Activated CD4-positive, CD25-positive, alpha-beta regulatory T cell (primary cell): ENCODE measurements at places on chromosomes 1 and 21.

DNA sequence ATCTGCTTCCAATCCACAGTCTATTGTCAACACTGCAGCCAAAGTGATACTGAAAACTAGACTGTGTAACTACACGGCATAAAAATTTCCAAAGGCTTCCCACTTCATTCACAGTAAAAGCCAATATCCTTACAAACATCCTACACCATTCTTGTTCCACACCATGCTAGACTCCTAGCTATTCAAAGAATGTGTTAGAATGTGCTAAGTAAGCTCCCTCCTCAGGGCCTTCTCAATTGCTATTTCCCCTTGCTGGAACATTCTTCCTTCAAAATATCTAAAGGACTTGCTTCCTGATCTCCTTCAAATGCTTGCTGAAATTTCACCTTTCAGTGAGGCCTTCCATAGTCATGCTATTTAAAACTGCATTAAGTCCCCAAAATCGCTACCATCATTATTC lies 228.1 kb downstream of the AKT3 start:
- no peak for DNase-seq

GRCh38 chr1:178308438-178308837 lies 188.3 kb downstream of the CLEC20A start:
- no peak for DNase-seq

- DNase-seq = no peak
These were observed 44.4 kb downstream of the AHDC1 start for GRCh38 chr1:27559466-27560030.

GRCh38 chr1:54460351-54460750 lies 54.2 kb upstream of the SSBP3 start:
- peak; percentile 20 for DNase-seq

DNA sequence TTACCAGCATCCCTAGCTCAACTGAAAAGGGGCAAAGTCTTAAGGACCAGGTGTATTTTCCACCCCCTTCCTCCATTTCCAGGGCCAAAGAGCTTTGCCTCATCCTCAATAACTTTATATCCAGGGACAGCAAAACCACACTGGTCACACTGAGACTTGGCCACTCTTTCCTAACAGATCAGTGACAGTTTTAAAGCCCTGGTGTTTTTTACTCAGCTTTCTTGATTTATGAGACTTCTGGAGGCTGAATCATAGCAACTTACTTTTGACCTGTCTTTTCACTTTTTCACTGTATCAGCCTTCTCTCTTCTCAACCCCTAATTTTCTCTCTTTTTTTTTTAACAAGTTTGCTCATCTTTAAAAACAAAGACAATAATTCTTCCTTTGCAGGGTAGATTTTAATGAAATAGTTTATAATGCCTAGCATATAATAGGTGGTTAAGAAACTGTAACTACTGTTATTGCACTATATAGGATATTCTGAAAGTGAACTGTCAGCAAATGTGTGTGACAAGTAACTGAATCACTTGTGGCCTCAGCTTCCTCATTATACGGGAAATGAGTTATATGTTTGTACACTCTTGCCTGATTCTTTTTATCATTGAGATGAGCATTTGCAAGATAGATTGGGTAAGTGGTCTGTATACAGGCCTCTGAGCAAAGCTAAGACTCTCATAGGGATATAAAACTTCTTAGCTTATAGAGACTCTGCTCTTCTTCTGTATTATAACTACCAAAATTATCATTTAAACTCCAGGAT lies 19.7 kb upstream of the DYNLT5 start:
- no peak for DNase-seq

- no peak for DNase-seq
These were observed 262.1 kb upstream of the SGIP1 start for GRCh38 chr1:66271904-66272254.

GRCh38 chr1:239899747-239900146 lies 191.9 kb upstream of the FMN2 start:
- no peak for DNase-seq

DNA sequence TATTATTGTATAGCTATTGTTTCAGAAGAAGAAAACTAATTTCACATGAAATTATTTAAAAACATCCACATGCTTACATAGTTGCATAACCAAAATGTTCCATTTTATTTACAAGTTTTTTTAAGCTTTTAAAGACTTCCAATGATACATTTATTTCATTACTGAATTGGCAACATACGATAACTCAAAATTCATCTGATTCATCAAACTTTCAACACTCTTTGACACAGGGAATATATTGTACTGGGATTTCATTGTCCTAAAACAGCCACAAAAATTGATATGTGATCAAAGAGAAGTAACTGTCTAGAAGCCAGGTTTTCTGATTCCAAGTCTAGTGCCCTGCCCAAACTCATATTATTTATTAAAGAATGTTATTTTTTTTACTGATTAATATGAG lies 131.4 kb upstream of the USP24 start:
- DNase-seq = no peak

DNA sequence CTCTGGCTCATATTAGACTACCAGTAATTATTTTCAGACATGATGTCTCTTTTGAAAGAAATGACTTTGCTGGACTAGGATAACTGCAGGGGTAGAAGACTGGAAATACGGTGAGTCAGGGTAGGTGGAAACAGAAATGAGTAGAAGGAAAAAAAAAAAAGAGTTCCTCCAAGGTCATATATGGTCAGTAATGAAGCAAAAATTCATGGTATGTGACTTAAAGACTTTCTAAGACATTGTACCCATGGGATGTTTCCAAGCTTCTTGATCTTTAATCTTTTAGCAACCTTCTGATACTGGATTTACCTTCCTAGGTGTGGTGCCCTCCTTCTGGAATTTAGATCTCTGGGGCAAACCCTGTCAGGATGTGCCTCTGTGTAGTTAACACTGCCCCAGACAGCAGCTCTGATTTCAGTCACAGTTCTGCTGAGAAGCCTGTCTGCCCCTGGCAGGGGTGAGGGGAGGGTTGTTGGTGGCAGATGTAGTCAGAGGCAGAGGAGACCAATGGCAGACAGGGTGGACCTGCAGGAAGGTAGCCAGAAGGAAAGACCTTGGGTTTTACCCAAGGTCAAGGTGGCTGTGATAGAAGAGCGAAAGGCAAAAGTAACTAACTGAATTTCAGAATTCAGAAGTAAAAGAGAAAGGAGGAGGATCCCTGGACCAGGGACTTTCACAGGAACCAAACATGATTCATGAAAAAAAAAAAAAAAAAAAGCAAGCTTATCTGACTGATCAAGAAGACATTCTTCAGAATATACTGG lies 44.1 kb upstream of the BCL10 start:
- no peak for DNase-seq

- DNase-seq = no peak
These were observed 102.5 kb downstream of the GPR52 start for GRCh38 chr1:174550296-174550695.

- DNase-seq = peak; percentile 6
These were observed 146.0 kb upstream of the KIAA0040 start for GRCh38 chr1:175338387-175339135.

DNA sequence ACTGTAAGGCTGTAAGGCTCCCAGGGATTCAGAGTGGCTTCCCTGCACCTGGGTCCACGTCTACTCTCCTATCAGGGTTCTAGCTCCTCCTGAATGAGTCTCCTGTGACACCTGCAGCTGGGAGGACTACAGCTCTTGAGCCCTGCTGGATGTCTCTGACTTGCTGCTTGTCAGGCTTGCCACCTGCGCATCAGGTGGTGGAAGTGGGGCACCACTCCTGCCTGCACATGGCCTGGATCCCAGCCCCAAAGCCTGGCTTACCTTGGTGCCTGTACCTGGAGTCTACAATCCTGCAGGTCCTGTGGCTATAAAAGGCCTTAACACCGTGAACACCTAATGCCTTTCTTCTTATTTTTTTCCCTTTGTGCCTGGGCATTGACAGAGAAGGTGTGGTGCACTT lies 82.2 kb downstream of the FAM78B start:
- DNase-seq = no peak

DNA sequence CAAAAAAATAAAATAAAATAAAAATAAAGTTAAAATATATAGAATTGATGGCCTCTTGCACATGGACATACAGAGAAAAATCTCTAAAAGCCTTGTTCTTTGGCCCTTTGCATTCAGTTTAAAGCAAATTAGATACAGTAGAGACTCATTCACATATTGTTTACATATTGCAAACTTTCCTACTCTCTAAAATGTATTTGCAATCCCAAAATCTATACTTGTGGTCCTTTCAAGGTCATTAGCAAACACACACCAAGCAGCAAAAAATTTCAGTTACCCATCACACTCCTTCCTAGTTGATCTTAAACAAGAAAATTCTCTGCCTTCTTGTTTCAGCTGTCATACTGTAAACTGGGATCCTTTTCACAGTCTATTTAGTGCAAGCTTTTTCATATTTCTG lies 61.0 kb upstream of the SLC44A3 start:
- DNase-seq = no peak

DNA sequence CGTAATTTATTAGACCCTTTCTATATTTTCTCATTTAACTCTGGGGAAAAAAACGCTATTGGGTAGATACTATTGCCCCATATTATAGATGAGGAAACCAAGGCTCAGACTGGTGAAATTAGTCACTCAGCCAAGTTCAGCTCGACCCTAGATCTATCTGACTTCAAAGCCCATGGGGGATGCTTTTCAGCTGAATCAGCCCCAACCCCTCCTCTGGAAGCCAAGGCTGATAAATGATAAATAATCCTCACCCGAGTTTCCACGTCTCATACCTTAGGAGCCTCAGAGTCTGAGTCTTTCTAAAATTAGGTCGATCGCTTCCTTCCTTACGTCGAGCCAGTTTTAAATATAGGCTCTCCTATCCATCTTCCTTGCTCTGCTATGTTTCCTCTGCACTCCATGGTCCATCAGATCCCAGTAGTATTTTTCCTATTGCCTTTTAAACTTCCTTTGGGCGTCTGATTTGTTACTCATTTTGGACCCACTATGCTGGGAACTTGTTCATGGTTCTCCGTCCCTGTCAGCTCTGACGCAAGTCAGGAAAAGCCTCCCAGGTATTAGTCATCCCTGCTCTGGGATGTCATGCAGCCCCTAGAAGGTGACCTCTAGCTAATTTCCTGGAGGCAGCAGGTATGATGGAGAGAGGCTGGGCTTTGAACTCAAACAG lies 122.8 kb downstream of the PLPP3 start:
- no peak for DNase-seq
